ENCODE measurements at places on chromosomes 5 and 9. TPM values are rescaled to one million over a fixed set of nuclear protein-coding genes. Genes with fewer than 3 reads are reported as not detected.

Gene SLC34A1
- not detected for total RNA-seq

Gene GLRA1
- total RNA-seq, result not detected

- DNase-seq, result no peak
Measured at GRCh38 chr9:33043671-33044070, 18.6 kb downstream of the DNAJA1 start.

GRCh38 chr5:173832386-173832785 is 55.8 kb upstream of the CPEB4 start:
- DNase-seq, result no peak

- no peak for DNase-seq
Measured at GRCh38 chr5:98639274-98639673, 134.2 kb upstream of the RGMB start.

DNA sequence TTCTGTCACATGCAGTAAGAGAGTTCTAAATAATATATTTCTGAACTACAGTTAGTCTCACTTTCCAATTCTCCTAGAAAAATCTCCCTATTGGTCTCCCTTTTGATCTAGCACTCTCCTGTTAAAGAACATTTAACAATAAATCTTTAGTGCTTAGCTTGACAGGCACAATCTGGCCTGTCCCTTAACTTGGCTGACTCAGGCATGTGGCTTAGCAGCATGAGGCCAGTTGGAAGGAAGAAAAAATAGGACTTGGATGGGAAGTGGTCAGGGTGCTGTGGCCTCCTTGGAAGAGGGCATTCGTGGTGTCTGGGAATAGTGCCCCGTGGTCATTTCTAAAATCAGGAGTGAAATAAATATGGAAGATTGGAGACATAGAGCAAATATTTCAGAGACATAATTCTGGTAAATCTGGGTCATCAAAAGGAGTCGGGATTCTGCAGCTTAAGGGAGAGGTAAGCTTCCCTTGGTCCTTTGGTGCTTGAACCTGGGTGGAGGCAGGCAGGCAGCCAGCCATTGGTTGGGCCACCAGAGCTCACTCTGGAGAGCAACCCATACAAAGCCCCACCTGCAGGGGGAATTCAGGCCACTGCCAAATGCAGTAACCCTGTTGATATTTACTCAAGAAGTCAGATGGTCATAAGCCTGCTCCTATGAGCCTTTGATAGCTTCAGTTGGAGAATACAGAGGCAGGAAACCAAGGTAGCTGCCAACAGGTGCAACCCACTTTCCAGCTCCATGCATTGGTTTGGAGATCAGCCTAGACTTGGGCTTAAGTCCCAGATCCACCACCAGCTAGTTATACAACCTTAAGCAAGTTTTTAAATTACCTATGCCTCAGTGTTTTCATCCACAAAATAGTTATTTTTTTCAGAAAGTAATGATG is 28.8 kb upstream of the TLE4 start:
- DNase-seq, result no peak

Measured in gastrocnemius medialis (tissue), 4 donors.